Cardiac muscle cell (in vitro differentiated cells and primary cell): ENCODE measurements at places on chromosomes 6 and 20.

- no peak for DNase-seq
These were observed 686 bp upstream of the EGFL8 start for GRCh38 chr6:32163559-32164258.

DNA sequence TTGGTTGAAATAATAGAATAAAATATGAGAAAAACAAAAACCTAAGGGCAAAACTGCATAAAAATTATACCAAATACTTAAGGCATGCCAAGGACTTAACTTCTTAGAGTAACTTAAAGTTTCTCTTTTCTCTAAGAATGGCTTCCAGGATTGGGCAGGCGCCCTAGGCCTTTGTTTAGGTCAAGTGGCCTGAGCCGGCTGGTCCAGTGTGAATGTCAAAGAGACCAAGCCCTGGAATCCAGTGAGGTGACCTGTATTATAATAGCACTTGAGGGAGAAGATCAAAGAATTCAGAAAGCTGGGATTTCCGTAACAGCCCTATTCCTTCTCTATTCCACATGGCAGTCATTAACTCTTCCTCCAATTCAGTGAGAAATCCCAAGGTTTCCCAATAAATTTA, 6.6 kb downstream of the METTL24 start:
- DNase-seq: peak; percentile 42

- no peak for DNase-seq
These were observed 865.3 kb upstream of the GJE1 start for GRCh38 chr6:141267420-141267819.

- DNase-seq: peak; percentile 36
These were observed 10.2 kb upstream of the PEDS1 start for GRCh38 chr20:50163570-50164317.

DNA sequence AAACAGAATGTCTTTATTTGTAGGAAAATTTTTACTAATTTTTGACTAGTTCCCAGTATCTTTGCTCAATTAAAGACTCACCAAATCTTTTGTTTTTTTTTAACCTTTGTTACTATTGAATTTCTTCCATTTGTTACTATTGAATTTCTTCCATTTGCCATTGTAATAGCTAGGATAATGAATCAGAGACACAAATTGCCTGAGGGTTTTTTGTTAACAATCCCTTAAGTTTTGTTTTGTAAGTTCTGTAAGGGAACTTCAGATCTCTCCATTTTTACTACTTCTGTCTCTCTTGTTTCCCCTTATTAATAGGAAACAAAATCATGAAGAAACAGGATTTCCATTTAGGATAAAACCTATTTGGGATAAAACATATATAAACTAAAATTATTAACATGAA, 104.3 kb downstream of the MAP3K4 start:
- DNase-seq: no peak

GRCh38 chr6:161561908-161562307, 288.0 kb upstream of the AGPAT4 start:
- DNase-seq: no peak

DNA sequence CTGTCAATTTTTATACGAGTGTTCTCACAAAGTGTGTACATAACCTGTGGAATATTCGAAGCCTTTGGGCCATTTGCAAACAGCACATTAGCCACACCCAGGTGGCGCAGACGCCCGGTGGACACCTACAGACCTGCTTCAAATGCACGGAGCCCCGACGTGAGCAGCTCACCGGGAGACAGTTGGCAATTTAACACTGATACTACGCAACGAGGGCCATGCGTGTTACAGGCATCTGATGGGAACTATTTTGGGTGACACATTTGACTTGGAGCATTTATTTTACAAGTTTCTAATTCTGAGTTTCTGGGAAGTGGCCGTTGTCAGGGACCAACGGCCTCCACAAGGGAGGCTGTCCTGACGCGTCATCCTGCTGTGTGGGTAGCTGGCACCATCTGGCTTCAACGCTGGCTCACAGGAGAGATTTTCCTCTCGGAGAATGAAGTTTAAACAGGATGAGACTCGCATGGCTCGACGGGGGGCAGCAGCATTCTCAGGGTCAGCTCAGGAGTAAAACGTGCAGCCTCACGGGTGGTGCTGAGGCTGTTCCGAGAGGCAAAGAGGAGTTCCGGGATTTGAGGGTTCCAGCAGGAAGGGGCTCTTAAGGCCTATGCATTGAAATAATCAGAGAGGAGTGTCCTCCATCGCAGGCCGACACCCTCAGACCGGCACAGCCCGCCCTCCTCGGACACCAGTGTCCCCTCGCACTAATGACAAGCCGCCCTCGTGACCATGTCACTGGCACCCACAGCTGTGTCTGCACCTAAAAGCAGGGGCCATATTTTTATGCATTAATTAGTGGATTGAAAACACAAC, 207.4 kb downstream of the DLL1 start:
- no peak for DNase-seq

DNA sequence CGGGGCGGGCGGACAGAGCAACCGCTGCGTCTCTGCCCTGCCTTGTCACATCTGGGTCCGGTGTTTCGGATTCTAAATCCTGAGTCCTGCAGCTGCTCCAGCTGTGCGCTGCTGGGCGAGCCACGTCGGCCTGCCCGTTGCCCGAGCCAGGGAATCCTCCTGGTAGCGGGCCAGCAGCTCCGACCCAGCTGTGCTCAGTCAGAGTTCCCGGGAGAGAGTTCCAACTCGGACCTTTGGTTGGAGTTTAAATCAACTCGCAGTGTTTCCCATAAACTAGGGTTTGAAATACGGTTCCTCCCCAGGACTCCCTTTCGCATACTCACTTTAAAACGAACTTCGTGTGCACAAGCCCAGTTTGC, 315 bp upstream of the PDE10A start:
- peak; percentile 82 for DNase-seq

DNA sequence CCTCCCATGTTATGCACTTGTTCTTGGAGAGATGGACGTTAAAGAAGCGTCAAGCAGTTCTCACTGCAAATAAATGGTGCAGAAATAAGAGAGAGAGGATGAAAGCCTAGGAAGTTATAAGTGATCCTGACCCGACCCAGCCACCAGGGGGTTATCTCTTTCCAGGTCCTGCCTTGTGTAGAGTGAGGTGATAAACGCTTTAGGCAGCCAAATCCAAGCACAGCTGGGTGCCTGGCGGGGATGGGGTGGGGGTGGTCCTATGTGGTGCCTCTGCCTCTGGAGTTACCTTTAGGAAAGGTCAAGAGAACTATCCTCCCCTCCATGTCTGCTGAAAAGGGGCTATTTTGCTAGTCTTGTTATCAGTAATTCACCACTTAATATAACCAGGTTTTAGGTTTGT, 9.2 kb upstream of the TFAP2A start:
- no peak for DNase-seq

DNA sequence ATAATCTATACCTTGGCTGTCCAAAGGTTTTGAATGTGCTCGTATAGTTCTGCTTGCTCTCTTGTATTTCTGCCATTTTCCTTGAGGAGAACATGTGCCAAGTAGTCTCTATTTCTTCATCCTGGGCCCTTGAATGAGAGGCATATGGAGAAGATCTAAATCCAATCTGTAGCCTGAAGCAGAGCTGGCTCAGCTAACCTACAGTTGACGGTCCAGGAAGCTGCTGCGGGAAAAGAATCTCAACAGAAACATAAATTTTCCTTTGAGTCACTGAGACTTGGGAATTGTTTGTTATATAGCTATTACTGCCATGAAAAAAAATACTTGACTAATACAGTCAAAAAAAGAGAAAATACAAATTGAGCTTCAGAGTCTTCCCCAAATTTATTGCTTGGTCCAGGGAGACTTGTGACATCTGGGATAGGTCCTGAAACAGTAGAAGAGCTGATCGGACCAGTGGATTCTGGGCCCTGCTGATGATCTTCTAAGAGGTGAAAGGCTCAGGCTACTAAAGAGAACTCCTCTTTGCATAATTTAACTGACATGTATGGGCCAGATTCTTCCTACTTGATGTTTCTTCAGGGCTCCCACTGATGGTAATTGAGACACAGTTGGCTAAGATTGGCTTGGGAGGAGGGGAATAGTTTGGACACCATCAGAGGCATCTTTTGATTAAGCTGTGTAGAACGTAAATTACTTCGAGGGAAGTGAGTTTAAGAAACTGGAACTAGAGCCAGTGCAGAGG, 29.9 kb upstream of the PLCB4 start:
- DNase-seq: no peak

GRCh38 chr6:108630050-108630714, 69.5 kb downstream of the FOXO3 start:
- no peak for DNase-seq

GRCh38 chr6:40359808-40360207, 227.4 kb downstream of the LRFN2 start:
- no peak for DNase-seq

DNA sequence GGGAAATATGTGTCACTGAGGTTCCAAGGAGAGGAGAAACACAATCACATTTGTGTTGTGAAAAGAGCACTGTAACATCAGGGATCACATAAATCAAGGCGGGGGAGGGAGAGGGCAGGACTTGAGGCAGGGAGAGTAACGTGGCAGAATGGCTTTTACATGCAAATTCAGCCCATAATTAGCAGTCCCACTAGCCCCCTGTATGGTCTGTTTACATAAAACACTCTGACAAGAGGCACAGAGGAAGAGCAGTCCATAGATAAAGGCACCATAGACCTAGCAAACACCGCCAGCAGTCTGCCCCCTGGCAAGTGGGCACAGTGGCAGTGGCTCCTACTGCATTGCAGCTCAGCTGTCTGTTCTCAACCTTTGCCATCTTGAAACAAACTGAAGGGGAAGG, 82.7 kb downstream of the LYRM2 start:
- DNase-seq: no peak

GRCh38 chr6:157469378-157469777, 88.4 kb downstream of the ZDHHC14 start:
- DNase-seq: peak; percentile 29

- no peak for DNase-seq
These were observed 152.1 kb downstream of the LY86 start for GRCh38 chr6:6740595-6740994.

GRCh38 chr20:2416541-2417212, 36.0 kb downstream of the TGM6 start:
- DNase-seq: no peak

GRCh38 chr6:33312361-33313104, 1.3 kb downstream of the TAPBP start:
- DNase-seq: peak; percentile 72

DNA sequence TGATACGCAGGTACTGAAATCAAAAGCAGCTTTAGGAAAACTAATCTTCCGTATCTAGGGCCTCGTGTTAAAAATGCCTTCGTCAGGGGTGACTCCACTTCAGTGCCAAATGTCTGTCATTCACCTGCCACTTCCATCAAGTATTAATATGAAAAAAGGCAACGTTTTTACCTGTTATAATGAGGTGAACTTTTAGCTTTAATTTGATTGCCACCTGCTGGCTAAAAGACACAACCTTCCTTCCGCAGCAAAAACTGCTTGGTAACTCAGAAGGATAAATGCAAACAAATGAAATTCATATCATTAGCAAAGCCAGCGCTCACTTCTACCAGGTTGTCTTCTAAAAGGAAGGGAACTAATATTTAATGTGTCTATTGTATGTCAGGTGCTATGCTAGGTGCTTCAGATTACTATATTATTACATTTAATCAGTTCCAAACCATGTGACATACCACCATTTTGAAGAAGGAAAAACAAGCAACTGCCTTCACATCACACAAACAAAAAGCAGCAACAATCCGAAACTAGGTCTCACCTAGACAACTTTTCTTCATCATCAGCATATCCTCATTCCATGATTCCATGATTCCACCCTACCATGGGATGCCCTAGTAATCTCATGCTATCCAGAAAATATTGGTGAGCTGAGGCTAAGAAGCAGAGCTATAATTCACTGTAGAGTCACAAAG, 20.6 kb upstream of the ARHGAP18 start:
- peak; percentile 48 for DNase-seq

- no peak for DNase-seq
These were observed 84.2 kb upstream of the PCSK2 start for GRCh38 chr20:17142666-17143065.

DNA sequence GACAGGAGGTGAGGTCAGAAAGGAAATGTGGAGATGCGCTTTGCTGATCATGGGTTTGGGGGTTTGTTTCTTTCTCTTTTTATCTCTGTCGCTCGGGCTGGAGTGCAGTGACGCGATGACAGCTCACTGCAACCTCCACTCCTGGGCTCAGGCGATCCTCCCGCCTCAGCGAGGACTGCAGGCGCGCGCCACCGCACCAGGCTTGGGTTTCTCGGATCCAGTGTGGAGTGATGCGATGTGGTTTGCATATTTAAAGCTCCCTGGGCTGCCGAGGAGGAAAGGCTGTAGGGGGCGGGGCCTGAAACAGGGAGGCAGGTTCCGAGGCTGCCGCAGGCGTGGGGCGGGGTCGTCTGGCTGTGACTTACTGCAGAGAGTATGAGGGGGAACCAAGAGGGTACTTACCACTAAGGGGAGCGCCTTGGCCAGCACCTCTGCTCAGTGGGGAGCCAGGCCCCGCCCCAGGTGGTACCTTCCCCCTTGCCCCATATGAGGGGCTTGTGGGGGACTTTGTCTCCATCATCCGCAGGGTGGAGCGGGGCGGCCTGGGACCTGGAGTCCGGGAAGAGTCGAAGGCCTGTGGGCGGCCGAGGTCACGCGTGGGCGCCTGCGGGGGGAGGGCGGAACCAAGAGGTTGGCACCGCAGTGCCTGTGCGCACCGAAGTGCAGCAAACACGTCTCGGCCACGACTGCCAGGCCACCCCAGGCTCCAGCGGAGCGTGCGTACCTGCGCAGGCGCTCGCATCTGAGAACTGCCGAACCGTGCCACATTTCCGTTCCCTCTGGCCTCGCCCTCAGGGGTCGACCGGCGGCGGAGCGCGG, 12.7 kb upstream of the BAK1 start:
- no peak for DNase-seq

DNA sequence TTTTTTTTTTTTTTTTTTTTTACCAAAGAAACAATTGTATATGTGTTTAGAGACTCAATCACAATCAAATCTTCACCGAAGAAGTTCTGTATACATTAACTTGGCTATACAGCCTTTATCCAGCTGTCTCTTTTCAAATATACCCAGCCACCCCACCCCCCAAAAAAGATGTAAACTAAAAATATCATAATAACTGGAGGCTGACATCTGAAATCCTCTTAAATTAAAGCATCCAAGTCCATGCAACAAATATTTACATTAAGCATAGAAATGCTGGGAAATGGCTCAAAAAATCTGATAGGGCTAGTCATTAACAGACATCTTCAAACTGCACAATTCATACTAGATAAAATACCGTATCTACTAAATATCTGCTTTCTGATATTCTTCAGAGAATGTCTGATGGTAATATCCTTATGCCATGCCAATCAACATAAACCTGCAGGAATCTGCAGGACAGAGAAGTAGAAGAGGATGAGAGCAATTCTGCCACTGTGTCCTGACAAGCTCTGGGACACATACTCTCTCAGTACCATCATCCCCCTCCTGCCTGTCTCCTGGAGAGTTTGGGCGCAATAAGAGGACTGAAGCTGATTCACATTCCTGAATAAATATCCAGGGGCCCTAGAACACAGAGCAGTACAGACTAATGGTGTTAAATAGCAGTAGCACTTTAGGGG, 152.4 kb downstream of the KIF6 start:
- no peak for DNase-seq

- no peak for DNase-seq
These were observed 21.7 kb upstream of the FOXC1 start for GRCh38 chr6:1587977-1588376.

GRCh38 chr6:17790489-17790888, 83.8 kb upstream of the NUP153 start:
- DNase-seq: no peak
